RWPE1 (cell line): ENCODE measurements at places on chromosomes 5 and 9.

- no peak for DNase-seq
These were observed 6.2 kb downstream of the GZMK start for GRCh38 chr5:55030220-55030619.

- DNase-seq, result no peak
These were observed 619.9 kb downstream of the PTPRD start for GRCh38 chr9:9992936-9993335.

DNA sequence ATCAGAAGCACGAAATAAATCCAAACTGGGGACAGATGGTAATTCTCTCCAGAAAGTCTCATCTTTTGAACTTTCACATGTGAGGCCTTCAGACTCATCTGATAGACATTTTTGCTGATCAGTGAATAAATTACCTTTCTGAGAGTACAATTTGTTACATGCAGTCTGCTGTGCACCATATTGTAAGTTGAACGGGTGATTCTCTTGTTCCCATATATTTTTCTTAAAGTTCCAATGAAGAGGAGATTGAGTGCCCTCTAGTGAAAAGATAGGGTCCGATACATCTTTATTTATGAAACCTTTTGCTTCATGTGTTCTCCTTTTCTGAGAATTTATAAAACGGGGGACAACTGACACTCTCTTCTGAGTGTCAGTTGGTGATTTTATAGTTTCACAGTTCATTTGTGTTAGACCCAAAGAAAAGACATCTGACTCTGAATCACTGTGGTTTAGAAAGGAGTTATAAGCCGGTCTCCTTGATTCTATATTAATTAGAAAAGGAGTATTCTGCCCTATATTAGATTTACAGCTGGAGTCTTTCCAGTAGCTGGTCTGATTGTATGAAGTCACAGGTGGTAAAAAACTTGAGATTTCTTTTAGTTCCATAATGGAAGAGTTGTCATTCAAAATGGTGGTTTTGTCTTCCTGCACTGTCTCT is 30.4 kb downstream of the GNG10 start:
- peak; percentile 64 for DNase-seq

DNA sequence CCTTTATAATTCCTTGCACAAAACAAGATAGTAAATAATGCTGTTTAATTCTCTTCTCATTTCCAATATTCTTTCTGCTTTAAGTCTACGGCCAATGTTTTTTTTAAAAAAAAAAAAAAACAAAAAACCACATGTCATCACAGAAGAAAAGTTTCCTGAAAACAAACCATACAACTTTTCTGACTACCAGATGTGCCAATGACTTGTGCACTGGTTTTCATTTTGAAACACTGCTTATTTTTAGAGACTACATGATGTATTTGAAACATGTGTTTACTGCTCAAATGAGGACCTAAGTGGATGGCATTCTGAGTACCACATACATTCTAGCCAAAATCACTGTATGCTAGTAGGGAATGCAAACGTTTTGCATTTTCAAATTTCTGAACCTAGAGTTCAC is 167.9 kb downstream of the GLIS3 start:
- DNase-seq, result no peak

GRCh38 chr5:127809533-127809932 is 106.3 kb downstream of the CCDC192 start:
- no peak for DNase-seq

DNA sequence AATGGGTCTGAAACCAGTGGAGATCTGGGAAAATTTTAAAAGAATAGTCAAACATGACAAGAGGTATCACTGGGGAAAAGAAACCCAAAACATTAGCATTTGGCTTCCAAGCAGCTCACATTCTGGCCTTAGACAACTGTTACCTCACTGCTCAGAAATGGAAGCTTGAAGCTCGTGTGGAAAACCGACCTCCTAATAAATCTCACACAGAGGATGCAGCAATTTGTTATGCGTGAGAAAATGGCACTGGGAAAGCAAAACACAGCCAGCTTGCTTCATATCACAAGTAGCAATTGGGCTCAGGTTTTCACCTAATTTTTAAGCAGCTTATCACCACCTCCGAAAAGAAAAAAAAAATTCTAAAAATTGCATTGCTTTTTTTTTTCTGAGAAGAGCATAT is 103.3 kb upstream of the TAS2R1 start:
- DNase-seq, result no peak

DNA sequence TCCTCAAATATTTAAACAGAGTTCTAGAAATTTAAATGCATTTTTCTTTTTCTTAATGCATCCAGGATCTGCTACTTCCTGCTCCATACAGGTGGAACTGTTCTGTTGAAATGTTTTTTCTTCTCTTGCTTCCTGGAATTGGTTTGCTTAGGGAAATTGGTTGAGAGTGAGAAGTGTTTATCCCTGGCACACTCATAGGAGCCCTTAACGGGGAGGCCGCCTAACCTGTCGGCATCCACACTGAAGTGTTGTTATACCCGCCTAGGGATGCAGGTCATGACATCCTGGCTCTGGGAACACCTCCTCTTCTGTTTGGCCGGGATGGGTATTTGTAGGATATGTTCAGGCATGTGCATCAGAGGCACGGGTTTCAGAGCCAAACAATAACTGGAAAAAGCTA is 239.7 kb downstream of the GADD45G start:
- no peak for DNase-seq

DNA sequence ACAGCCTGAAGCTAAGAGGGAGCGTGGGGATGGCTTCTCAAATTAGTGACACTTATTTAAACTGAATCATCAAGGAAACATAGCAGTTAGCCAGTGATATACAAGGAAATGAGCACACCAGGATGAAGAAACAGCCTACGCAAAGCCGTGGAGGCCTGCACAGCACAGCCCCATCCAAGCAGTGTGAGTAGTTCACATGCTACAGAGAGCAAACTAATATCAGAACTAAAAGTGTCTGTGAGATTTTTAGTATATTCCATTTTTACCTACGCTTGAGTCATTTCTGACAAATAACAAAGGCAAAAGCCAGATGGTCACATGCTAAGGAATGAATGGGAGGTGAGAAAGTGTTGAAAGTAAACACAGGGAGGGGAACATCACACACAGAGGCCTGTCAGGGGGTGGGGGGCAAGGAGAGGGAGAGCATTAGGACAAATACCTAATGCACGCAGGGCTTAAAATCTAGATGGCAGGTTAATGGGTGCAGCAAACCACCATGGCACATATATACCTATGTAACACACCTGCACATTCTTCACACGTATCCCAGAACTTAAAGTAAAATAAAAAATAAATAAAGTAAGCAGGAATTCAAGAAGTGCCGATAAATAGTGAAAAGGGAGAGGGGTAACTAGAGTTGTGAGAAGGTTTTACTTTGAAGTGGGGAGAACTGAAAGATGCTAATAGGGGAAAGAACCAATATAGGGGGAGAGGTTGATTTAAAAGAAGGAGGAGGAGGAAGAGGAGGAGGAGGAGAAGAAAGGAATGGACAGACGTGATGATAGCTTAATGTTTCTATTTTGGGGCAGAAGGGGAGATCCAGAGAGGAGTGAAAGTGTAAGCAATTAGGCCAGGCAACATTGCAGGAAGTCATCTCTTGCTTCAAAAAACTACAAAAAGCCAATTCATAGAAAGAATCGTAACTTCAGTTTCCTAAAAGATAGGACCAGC is 100.9 kb upstream of the PTGER4 start:
- no peak for DNase-seq

GRCh38 chr9:75892216-75892911 is 1.9 kb downstream of the PCSK5 start:
- no peak for DNase-seq

- no peak for DNase-seq
These were observed 13.4 kb upstream of the ACSL6 start for GRCh38 chr5:132024789-132025402.

DNA sequence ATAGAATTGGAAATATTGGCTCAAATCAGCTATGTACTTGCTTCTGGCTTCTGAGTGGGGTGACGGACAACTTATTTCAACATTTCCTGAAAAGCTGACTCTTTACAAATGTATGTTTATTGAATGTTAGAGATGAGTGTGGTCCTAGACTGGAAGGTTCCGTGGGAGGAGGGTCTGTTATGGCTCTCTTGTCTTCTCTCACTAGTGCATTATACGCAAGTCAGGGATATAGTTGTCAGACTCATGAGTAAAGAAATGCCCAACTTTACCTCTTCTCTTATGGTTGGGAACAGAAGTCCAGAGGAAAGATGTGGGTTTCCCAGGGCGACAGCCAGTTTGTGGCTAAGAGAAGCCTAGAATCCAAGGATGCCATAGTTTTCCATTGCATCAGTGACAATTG is 839.3 kb upstream of the WWC1 start:
- no peak for DNase-seq

- peak; percentile 51 for DNase-seq
These were observed 27.5 kb downstream of the SREK1 start for GRCh38 chr5:66171349-66172344.

- no peak for DNase-seq
These were observed 1.2 kb downstream of the FANCC start for GRCh38 chr9:95316274-95316673.

DNA sequence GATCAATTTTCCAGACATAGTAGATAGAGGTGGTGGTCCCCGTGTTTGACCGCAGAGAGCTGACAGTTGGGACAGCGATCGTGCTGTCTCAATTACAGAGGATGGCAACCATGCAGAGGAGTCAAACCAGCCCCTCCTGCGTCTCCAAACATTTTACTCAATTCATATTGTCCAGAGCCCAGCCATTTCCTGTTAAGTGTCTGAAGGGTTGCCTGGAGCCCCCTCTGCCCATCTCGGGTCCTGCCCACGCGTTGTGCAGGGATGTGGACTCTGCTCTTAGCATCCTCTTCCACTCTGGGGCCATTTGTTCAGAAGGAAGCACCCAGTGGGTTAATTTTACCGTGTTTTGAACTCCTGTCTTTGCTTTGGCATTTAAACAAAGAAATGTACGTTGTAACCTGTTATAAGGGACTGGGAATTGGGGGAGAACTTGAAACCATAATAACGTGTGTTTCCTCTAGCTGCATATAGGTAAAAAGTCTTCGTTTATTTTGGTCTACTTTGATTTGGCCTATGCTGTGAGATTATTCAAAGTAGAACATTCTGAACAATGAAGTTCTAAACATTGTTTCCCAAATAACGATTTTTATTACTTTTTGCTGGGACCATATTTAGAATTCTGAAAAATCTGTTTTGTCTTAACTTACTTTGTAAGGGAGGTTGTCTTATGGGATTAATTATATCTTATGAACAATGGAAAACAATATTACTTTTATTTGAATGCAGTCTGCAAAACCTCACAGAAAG is 876 bp downstream of the EGFLAM start:
- DNase-seq, result no peak

GRCh38 chr5:26674846-26675245 is 363.5 kb downstream of the CDH9 start:
- DNase-seq, result no peak

DNA sequence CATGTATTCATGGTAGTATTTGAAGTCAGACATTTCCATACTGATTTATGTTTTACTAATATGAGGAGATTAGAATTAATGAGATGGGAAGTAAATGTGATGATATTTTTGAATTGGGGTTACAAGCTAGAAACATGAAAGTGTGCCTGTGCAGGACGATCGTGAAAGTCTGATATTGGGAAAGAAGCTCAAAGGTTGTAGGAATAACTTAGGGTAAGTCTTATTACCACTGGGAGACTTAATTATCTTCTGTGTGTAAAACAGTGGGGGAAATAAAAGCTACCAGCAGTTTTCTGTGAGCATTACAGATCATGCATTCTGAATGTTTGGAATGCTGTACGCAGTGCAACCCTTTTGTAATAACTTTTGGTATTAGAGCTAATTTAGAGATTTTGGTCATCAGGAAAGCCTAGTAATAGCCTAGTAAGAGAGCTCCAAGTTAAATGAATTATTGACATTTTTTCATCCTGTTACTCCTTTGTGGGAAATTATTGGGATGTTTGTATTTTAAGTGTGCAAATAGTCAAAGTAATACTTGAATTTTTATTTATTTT is 153.9 kb downstream of the PCSK5 start:
- no peak for DNase-seq

- DNase-seq, result no peak
These were observed 131.5 kb upstream of the PANK3 start for GRCh38 chr5:168710706-168711105.

DNA sequence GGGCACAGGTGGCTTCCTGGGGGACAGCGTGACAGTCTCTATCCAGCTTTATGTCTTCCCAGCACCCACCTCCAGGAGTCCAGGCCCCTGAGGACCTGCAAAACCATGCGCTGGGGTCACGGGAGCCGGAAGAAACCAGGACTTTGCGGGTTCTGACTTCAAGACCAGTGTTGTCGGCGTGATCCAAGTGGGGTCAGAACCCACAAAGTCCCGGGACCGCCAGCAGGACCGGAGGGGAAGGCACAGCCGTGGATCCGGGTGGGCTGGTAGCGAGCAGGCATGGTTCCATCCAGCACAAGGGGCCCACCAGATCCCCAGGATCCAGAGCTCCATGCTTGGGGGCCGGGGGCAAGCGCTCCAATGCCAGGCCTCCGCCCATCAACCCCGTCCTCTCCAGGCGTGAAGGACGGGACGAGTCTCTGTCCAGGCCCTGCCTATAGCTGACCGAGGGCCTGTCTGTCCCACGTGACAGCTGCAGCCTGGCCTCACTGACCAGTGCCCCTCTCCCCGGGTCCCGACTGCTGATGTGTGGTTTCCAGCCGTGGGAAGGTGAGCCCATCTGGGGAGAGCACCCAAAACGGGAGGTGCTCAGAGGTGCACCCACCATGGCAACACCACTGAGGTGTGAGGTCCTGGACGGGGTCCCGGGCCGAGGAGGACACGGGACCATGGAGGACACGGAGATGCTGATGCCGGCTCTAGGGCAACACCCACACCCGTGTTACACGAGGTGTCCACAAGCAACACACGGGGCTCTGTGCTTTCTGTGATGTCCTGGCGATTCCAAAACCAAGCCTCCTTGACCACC is 48.9 kb downstream of the SLC12A7 start:
- DNase-seq, result no peak

- DNase-seq, result peak; percentile 26
These were observed 42.9 kb downstream of the LURAP1L start for GRCh38 chr9:12817702-12818101.

- DNase-seq, result no peak
These were observed 551.9 kb downstream of the PRELID2 start for GRCh38 chr5:145283141-145283810.

GRCh38 chr5:95863383-95863757 is 40.8 kb upstream of the GLRX start:
- DNase-seq, result no peak

- DNase-seq, result no peak
These were observed 14.1 kb upstream of the EXOC3 start for GRCh38 chr5:428754-429452.

DNA sequence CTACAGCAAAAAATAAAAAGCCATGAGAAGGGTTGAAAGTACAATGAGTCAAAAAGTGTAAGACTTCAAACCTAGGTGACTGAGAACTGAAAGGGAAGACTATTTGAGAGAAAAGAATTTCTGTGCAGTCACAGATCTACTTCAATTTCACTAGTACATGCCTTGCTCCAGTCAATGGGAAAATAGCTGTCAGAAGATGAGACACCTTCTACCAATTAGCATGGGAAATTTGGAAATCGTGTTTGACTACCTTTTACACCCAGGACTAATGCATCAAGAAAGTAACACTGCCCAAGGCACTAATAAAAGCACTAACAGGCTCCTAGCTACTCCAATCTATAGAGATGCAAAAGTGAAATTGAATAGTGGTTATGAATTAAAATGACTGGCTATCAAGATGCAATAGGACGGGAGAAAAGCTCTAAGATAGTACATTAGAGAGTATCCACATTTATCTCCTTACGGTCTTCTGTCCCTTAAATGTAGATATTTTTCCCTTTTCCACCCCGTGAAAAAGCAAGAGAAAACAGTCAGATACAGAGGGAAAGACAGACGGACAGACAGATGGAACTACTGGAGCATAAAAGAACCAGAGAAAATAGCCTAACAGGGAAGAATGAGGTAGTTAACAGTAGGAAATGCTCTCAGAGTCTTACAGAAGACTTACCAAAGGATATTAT is 15.2 kb downstream of the ERP44 start:
- no peak for DNase-seq

GRCh38 chr5:6705959-6706358 is 7.3 kb upstream of the TENT4A start:
- DNase-seq, result no peak
